Breast epithelium (tissue), 4 donors: ENCODE measurements at places on chromosomes 5 and 9. TPM values are rescaled to one million over a fixed set of nuclear protein-coding genes. Genes with fewer than 3 reads are reported as not detected.
A peak's percentile ranks its signal among the peaks of the same experiment; 100 is the strongest.

DNA sequence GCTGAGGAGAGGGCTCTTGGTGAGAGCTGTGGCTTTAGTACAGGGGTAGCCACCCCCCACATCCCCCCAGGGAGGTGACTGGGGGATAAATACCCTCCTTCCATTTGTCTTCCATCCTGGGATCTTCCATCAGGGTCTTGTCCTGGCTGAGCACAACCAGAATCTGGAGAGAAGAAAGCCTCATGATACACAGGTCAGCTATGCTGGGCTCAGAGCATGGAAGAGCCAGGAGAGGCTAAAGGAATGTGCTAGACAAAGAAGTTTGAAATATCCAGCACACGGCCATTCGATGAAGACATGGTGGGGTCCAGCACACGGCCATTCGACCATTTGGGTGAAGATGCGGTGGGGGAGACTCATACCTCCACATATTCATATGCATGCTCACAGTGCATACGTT lies 30.0 kb downstream of the ROPN1L start:
- H3K4me3 ChIP-seq, result no peak overlapping the region
- DNase-seq, result no peak
- no peaks in the 10 kb centered on the region for H3K36me3 ChIP-seq

DNA sequence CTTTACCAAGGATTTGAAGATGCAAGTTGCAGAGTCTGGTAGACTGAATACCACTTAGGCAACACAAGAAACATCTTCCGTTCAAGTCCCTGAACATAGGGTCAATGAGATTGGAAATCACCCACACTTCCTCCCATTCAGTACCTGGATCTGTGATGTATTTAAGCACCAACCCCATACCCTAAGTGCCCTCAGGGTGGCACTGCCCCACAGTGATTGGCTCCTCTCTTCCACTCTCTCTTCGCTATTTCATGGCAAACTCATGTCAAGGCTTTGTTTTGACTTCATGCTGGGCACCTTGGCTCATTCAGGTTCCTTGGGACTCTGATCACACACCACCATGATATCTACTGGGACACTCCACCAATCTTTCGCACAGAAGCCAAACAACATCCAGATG lies 53.7 kb downstream of the GGTA1 start:
- H3K4me3 ChIP-seq, result no peak overlapping the region
- H3K27ac ChIP-seq, result no peak overlapping the region
- no peaks in the 10 kb centered on the region for H3K36me3 ChIP-seq
- DNase-seq, result no peak
- H3K4me1 ChIP-seq, result no peaks in the 10 kb centered on the region
- no peaks in the 10 kb centered on the region for H3K27me3 ChIP-seq

DNA sequence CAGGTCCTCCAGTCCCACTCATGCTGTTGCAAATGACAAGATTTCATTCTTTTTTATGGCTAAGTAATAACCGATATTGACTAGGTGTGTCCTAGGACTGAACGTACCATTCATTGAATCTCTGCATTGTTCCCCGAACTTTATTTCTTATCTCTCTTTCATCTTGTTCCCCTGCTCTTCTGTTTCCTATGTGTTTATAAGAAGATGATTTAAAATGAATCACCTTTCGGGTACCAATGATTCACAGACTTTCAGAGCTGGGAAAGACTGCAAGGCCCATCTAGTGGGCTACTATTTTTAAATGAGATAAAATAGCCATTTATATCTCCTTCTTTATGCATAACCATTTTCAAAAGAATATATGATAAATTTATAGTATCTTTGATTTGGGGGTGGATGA lies 133.0 kb downstream of the CDH18 start:
- H3K4me3 ChIP-seq, result no peak overlapping the region
- H3K27me3 ChIP-seq, result no peaks in the 10 kb centered on the region
- no peak for DNase-seq
- H3K4me1 ChIP-seq, result no peaks in the 10 kb centered on the region

- no peak overlapping the region for H3K4me3 ChIP-seq
- H3K36me3 ChIP-seq, result no peaks in the 10 kb centered on the region
- DNase-seq, result no peak
- no peaks in the 10 kb centered on the region for H3K4me1 ChIP-seq
- no peak overlapping the region for H3K27ac ChIP-seq
- no peaks in the 10 kb centered on the region for H3K27me3 ChIP-seq
Measured at GRCh38 chr5:31726952-31727351, 88.0 kb downstream of the PDZD2 start.

The GLDC gene
- 0.66 TPM for total RNA-seq

DNA sequence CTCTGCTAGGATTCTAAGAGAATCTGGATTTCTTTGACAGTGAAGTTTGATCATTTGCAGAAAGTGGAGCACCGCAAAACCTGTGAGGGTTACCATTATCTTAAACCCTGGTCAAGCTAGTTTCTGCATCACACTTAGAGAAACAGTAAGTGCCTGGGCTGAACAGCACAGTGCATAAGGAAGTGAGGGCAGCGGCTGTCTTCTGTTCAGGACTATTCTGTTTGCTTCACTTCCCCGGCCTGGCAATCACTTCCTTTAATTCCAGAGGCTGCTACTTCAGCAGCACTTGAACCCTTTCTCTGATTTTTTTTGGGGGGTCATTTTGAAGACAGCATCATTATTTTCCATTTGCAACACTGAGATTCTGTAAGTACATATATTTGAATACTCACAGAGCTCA lies 32.0 kb downstream of the SEMA6A start:
- no peaks in the 10 kb centered on the region for H3K36me3 ChIP-seq
- H3K4me3 ChIP-seq, result no peak overlapping the region
- no peaks in the 10 kb centered on the region for H3K27me3 ChIP-seq

The NOXA1 gene
- total RNA-seq, result 13.8 TPM

DNA sequence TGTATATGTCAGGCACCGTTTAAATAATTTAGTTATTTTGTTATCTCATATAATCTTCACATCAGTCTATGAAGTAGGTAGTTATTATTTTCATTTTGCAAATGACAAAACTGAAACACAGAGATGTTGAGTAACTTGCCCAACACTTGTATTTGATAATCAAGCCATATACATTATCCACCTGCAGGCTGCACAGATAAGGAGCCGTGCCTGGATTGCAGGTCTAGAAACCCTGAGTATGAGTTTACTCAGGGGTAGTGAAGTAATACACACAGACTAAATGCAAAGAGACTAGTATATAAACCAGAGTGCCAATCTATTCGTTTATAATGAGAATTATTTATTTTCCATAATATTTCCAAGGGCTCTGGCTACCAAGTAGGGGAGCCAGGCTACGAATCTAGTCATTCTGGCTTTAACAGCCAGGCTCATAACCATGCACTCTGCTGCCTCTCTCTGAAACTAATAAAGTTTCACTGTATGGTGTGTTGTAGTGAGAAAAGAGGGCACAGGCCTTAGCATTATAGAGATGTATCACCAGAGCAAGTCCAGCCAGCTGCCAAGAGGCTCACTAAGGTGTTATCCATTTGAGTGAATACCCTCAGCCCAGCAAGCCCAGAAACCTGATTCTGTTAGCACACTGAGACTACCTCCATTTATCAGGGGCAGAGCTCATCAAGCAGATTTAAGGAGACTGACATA lies 4.5 kb downstream of the HEMGN start:
- no peak overlapping the region for H3K27ac ChIP-seq
- no peaks in the 10 kb centered on the region for H3K36me3 ChIP-seq
- no peak overlapping the region for H3K4me3 ChIP-seq
- no peak for DNase-seq
- no peaks in the 10 kb centered on the region for H3K27me3 ChIP-seq

The GARIN3 gene
- not detected for total RNA-seq

DNA sequence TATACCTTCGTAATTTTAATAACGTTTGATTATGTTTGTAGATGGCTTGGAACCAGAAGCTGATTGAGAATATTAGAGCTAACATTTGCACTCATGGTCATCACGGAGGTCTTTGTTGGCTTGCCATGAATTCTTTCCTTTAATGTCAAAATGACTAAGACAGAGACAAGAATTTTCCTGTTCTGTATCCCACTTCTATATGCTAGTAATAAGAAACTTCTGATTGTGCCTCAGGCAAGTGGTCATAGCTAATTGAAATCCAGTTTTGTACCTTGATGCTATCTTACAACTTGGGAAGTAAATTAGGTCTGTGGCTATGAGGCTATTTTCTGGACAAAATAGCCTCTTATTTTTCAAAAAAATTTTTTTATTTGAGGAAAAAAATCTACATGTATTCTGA lies 167.6 kb downstream of the RANBP17 start:
- H3K36me3 ChIP-seq, result no peaks in the 10 kb centered on the region
- no peaks in the 10 kb centered on the region for H3K27me3 ChIP-seq
- no peak overlapping the region for H3K4me3 ChIP-seq
- DNase-seq, result no peak
- H3K4me1 ChIP-seq, result no peaks in the 10 kb centered on the region

DNA sequence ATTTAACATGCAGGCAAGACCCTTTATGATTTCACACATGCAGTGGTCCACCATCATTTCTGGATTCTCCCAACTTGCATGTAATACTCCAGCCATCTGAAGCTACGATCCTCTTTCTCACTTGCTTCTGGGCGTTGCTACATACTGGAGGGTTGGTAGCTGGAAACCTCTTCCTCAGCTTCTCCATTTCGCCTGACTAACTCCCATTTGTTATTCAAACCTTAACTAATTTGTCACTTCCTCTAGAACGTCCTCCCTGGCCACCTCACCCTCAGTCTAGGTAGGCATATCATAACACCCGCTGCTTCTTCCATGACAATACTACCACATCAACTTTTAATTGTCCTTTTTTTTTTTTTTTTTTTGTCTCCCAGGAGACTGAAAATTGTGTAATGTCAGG lies 72.6 kb upstream of the EQTN start:
- H3K4me3 ChIP-seq, result no peak overlapping the region
- no peak for DNase-seq
- no peaks in the 10 kb centered on the region for H3K27me3 ChIP-seq
- H3K36me3 ChIP-seq, result no peaks in the 10 kb centered on the region
- H3K4me1 ChIP-seq, result peaks cover 3% of the 10 kb centered on the region

DNA sequence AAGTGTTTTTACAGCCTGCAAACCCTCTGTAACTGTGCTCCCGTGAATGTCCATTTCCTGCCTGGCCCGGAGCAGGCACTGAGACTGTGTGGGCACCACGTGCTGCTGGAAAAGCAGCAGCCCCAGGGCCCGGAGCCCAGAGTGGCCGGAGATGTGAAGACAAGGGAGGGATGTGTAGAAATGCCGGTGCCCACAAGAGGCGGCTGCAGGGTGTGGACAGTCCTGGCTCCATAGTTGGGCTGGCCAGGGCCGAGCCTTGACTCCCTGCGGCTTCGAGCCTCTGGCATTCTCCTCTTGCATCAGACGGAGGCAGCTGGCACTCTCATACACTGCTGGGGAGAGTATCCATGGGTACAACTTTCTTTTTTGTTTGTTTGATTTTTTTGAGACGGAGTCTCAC lies 13.2 kb upstream of the GFPT2 start:
- DNase-seq, result no peak
- no peak overlapping the region for H3K27ac ChIP-seq
- H3K27me3 ChIP-seq, result no peaks in the 10 kb centered on the region
- peak overlapping the region; percentile 33 for H3K4me3 ChIP-seq

GRCh38 chr5:83048277-83048676 lies 28.9 kb downstream of the TMEM167A start:
- no peaks in the 10 kb centered on the region for H3K4me1 ChIP-seq
- DNase-seq, result no peak
- no peaks in the 10 kb centered on the region for H3K27me3 ChIP-seq
- H3K36me3 ChIP-seq, result no peaks in the 10 kb centered on the region

DNA sequence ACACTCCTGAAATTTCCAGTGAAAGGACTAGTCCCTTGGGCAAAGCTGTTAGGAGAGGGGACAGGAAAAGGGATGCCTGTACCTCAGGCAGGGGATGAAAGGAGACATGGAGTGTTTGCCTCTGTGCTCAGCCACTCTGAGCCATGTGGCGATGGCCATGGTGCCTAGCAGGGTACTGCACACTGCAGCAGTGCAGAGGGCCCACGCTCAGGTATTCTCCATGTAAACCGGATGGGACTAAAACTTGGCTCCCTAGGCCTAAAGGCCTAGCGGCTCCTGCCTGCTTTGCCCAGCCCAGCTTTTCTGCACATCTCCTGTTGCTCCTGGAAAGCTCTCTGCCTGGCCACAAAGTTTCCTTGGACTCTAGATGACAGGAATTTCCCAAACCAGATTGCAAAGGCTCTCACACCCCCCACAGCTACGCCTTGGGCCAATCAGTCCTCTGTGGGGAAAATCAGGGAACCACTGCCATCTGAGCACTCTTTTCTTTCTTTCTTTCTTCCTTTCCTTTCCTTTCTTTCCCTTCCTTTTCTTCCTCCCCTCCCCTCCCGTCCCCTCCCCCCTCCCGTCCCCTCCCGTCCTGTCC lies 44.3 kb downstream of the HABP4 start:
- H3K27me3 ChIP-seq, result no peaks in the 10 kb centered on the region
- H3K36me3 ChIP-seq, result no peaks in the 10 kb centered on the region
- peak overlapping the region; percentile 52 for H3K27ac ChIP-seq
- no peaks in the 10 kb centered on the region for H3K4me1 ChIP-seq
- H3K4me3 ChIP-seq, result no peak overlapping the region

The SH3PXD2B gene
- total RNA-seq, result 118 TPM

DNA sequence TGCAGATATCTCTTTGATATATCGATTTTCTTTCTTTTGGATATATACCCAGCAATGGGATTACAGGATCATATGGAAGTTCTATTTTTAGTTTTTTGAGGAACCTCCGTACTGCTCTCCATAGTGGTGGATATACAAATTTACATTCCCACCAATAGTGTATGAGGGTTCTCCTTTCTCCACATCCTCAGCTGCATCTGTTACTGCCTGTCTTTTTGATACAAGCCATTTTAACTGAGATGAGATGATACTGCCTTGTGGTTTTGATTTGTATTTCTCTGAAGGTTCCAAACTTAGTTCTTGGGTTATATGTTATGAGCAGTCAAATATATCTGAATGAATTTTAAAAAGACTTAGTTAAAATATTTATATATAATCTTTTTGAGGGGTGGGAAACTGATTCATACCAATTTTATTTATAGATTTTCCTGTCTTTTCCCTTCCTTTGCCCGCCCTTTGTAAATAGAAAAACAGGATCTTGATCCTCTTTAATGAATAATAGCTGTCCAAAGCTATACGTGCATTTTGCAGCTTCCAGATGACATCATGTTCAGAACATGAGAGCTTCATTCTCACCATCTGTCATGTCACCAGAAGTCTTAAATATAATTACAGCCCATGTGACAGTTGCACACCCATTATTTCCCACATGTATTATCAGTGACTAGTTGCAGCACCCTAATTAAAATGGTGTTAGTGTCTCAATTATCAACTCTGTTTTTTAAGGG lies 6.2 kb upstream of the ARHGEF28 start:
- H3K27ac ChIP-seq, result no peak overlapping the region
- H3K4me3 ChIP-seq, result no peak overlapping the region
- no peak for DNase-seq
- no peaks in the 10 kb centered on the region for H3K27me3 ChIP-seq

The NINJ1 gene
- total RNA-seq, result 89.8 TPM

GRCh38 chr5:8827696-8828095 lies 718.2 kb downstream of the SEMA5A start:
- no peaks in the 10 kb centered on the region for H3K4me1 ChIP-seq
- H3K36me3 ChIP-seq, result no peaks in the 10 kb centered on the region
- H3K4me3 ChIP-seq, result no peak overlapping the region
- no peaks in the 10 kb centered on the region for H3K27me3 ChIP-seq
- no peak overlapping the region for H3K27ac ChIP-seq

GRCh38 chr5:148201151-148201550 lies 1.7 kb upstream of the SPINK6 start:
- H3K27ac ChIP-seq, result no peak overlapping the region
- H3K4me3 ChIP-seq, result no peak overlapping the region
- H3K27me3 ChIP-seq, result no peaks in the 10 kb centered on the region
- no peak for DNase-seq
- H3K4me1 ChIP-seq, result no peaks in the 10 kb centered on the region
